ENCODE measurements at places on chromosomes 1 and 21.

GRCh38 chr1:39384305-39384704 lies 107.1 kb upstream of the BMP8A start:
- DNase-seq: no peak

GRCh38 chr21:33245289-33245918 lies 15.7 kb downstream of the IFNAR2 start:
- DNase-seq: no peak

DNA sequence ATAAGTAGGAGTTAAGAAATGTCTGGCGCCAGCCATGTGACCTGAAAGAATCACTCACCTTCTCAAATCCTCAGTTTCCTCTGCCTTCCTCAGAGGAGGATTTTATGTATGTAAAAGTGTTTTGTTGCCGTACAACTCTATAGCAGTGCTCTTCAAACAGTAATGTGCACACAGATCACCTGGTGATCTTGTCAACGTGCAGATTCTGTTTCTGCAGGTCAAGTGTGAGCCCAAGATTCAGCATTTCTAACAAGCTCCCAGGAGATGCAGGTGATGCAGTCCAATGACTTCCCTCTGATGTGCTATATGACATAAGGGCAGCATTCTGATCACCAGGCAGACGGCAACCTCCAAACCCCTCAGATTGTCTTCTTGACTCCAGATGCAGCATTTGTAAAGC lies 83.7 kb downstream of the CDC7 start:
- no peak for DNase-seq

DNA sequence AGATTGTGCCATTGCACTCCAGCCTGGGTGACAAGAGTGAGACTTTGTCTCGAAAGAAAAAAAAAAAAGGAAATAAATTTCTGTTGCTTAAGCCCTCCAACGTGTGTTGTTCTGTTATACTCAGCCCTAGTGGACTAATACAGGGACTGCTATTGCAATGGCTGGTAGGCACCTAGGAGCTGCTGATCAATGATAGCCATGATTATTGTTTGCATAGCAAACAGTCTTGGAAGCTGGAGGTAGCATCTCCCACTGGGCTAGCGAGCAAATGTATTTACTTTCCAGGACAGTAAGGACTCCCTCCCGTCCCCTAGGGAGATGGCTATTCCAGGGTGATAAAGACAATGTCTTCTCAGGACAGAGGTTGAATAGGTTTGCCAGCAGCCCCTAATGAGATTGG lies 13.5 kb upstream of the TNFRSF8 start:
- no peak for DNase-seq

Data from stomach (tissue), 19 donors.